ENCODE measurements at places on chromosomes 2 and 18.
A peak's percentile ranks its signal among the peaks of the same experiment; 100 is the strongest.

DNA sequence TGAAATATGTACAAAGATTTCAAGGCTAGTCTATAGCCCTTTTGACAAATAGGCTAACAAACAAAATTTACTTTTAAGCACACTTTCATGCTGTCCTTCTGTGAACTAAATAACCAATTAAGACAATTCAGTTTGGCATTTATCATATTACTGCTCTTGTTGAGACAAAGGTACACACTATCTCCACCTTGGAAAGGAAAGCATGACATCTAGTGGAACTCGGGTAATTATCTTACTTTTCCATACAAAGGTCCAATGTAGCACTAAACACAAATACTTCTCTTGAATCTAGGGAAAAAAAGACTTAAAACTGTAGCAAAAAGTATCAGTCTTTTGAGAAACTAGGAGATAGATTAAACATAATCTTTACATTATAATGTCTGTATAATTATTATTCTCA, 125.0 kb upstream of the CD226 start:
- H3K36me3 ChIP-seq: no peaks in the 10 kb centered on the region
- peak; percentile 41 for DNase-seq
- H3K27me3 ChIP-seq: no peaks in the 10 kb centered on the region
- H3K4me1 ChIP-seq: no peaks in the 10 kb centered on the region
- H3K4me3 ChIP-seq: no peak overlapping the region

- DNase-seq: no peak
- no peaks in the 10 kb centered on the region for H3K36me3 ChIP-seq
- no peak overlapping the region for H3K4me3 ChIP-seq
- no peaks in the 10 kb centered on the region for H3K4me1 ChIP-seq
- H3K27ac ChIP-seq: no peak overlapping the region
These were observed 18.0 kb downstream of the RAPGEF4 start for GRCh38 chr2:172753610-172754009.

- peak overlapping the region; percentile 77 for H3K27ac ChIP-seq
- no peaks in the 10 kb centered on the region for H3K27me3 ChIP-seq
- DNase-seq: no peak
- H3K36me3 ChIP-seq: peaks cover 26% of the 10 kb centered on the region
- H3K4me1 ChIP-seq: peaks cover 8% of the 10 kb centered on the region
These were observed 114.6 kb downstream of the ZEB2 start for GRCh38 chr2:144405321-144405720.

DNA sequence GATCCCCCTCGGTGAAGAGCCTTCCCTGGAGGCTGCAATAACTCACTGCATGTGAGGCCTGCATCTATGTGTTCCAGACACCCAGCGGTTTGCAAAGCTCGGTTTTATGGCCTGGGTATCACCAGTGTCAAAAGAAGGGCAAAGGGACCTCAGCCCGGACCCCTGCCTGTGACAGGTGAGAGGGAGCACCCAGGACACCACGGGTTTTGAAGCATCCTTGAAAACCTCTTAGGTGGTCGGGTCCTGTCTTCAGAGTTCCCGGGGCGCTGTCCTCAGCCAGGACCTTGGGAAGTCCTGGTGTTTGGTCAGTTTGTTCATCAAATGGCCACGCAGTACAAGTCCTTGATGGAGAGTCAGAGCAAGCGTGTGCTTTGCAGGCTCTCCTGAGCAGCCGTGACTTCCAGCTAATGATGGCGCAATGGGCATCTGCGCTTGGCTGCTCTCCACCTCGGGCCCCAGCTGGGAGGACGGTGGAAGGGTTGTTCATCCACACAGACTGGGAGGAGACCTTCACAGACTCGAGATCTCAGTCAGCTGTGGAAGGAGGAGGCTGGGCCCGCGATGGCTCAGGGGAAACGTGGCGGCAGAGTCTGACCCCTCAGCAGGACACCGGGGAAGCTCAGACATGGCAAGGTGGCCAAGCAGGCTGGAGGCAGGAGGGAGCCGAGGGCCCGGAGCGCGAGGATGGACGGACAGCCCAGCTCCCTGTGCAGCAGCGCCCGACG, 113.1 kb upstream of the GPC1 start:
- DNase-seq: peak; percentile 30
- H3K36me3 ChIP-seq: no peaks in the 10 kb centered on the region
- H3K4me1 ChIP-seq: peaks cover 26% of the 10 kb centered on the region
- peaks cover 13% of the 10 kb centered on the region for H3K27me3 ChIP-seq

GRCh38 chr2:180609626-180610340, 370.6 kb upstream of the UBE2E3 start:
- no peak overlapping the region for H3K4me3 ChIP-seq
- no peaks in the 10 kb centered on the region for H3K27me3 ChIP-seq
- H3K27ac ChIP-seq: no peak overlapping the region

Data from muscle of leg (tissue), 16 donors.